ENCODE measurements at places on chromosomes 3 and 15.
A peak's percentile ranks its signal among the peaks of the same experiment; 100 is the strongest.

- DNase-seq: no peak
Measured at GRCh38 chr3:37303416-37303815, 129.0 kb upstream of the LRRFIP2 start.

- no peak for DNase-seq
Measured at GRCh38 chr15:92161039-92161670, 232.5 kb upstream of the ST8SIA2 start.

- no peak for DNase-seq
Measured at GRCh38 chr3:64093825-64094712, 70.8 kb upstream of the PSMD6 start.

DNA sequence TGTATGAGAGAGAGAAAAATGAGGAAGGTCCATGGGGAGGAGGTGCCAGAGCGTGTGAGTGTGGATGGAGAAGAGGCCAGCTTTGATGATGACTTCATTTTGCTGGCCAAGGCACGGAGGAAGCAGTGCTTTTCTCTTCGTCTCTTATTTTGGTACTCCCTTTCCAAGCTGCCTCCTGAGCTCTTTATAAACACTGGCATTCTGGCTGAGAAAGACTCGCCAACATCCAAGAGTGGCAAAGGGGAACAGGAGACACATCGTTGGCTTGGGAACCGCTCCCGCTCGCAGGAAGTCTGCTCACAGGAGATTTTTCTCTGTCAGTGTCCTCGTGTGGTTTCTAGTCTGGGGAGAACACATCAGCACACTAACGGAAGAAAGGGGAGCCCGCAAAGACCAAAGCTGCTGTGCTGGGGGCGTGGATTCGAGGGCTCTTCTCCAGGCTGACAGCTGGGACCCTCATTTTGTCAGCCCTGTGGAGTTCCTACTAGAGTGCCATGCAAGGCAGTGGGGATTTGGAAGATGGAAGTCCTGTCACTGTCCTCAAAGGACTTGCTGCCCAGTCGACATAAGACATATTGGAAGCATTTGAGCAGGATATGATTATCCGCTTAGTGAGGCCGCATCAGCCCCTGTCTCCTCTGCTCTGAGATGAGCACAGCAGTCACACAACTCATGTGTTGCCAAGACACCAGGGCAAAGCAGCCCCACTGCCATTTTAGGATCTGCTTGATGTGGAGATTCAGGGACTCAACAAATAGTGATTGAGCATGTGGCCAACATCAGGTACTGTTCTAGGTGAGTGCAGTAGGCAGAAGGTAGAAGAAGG lies 8.0 kb upstream of the SEMA4B start:
- DNase-seq: no peak

GRCh38 chr3:188929137-188929536 lies 242.6 kb upstream of the TPRG1 start:
- no peak for DNase-seq

DNA sequence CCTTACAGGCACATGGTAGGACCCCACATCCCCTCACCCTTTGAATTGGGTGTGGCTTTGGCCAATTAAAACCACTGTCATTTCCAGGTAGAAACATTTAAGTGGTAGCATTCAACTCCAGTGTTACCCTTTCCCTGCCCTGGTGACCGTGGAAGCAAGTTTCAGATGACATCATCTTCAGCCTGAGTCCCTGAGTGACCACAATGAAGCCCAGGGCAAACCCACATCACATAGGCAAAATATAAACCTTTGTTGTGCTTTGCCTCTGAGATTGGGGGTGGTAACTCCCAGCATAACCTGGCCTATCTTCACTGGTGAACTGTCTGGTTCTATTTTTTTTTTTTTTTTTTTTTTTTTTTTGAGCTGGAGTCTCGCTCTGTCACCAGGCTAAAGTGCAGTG lies 404.0 kb upstream of the WNT5A start:
- no peak for DNase-seq

- peak; percentile 55 for DNase-seq
Measured at GRCh38 chr3:193826159-193826795, 233.3 kb downstream of the OPA1 start.

DNA sequence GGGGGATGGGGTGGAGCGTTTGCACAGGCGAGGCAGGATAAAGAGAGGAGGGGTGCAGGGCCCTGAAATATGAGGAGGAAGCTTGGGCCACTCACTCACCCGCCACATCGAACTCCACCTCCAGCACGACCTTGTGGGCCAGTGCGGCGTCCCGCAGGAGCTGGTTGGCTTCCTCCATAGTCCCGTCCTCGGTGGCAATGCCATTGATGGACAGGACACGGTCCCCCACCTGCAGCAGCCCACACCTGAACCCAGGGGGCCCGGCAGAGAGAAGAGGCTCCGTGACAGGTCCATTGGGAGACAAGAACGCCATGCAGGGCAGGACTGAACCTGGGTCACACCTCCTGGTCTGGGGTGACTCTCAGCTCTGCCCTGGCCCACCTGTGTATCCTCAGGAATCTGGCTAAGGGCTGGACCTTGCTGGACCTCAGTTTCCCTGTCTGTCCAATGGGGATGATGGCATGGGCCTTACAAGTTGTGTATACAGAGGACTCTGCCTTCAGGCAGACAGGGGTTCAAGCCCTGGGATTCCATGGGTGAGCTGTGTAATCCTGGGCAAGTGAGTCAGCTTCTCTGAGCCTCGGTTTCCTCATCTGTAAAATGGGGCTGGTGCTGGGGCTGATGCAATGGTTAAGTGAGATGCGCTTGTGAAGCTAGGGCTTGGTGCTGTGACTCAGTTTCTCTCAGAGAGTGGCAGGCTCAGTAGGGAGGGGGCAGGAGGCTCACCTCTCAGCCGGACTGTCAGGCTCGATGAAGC lies 26.4 kb downstream of the GRIP2 start:
- no peak for DNase-seq

DNA sequence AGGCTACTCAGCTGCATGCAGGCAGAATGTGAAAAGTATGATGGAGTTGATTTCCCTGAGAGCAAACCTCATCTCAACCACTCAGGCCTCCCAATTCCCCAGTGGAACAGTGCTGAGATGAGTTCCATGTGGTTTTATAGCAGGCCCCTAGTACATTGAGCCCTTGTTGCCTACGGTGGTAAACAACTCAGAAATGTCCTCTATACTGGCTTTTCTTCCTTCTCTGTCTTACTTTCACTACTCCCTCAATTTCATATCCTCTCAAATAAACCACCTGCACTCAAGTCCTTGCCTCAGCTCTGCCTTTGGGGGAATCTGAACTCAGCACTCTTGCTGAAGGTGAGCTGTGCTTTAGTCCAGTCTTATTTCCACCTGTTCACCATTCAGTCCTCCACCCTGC lies 399.9 kb downstream of the PDCD6IP start:
- no peak for DNase-seq

DNA sequence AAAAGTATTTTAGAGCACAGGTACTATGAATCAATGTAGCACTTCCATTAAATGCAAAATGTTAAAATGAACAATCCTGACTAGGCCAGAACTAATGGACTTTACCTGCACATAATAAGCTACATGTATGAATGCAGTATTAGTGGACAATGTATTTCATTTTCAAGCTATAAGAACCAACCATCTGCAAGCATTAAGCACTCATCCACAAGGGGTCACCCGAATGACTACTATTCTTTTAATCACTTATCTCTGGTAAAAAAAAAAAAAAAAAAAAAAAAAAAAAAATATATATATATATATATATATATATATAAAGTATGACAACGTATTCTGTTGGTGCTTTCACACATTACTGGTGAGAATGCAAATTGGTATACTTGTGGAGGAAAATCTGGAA lies 7.2 kb downstream of the HERC1 start:
- DNase-seq: peak; percentile 36

DNA sequence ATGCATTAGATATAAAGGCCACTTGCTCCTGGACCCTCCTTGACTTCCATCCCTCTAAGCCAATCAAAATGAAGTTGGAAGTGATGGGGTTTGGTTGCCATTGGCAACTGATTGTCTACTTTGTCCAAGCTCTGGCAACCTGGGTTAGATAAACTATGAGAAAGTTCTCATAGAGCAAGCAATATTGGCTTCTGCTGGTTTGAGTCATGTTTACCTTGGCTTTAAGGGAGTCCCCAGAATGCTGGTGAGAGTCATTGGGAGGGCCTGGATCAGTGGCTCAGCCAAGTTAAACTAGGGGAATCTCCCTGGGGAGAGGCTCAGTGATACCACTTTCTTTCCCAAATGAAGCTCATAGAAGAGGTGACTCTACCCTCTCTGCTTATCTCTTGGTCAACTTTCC lies 176.3 kb upstream of the ROPN1 start:
- DNase-seq: peak; percentile 16

- DNase-seq: no peak
Measured at GRCh38 chr3:53675022-53675697, 171.1 kb downstream of the CHDH start.

- no peak for DNase-seq
Measured at GRCh38 chr3:15183011-15183410, 23.0 kb upstream of the CAPN7 start.

- DNase-seq: no peak
Measured at GRCh38 chr3:135694142-135694541, 271.4 kb upstream of the PPP2R3A start.

DNA sequence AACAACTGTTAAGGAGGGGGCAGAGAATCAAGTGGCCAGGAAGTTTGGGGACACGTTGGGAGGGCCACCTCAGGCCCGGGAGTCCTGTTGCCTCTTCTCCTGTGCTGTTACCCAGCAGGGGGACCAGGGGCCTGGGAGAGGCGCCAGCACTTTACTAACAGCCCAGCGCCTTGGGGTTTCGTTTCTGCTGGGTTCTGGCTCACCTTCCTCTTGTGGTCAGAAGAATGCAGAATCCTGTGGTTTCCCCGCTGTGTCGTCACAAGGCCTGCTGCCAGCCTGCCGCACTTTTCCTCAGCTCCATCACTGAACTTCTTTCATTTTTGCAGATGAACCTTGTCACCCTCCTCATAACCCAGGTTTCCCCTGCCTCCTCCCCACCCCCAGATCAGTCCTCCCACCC lies 67.7 kb downstream of the SLC30A4 start:
- peak; percentile 97 for DNase-seq

DNA sequence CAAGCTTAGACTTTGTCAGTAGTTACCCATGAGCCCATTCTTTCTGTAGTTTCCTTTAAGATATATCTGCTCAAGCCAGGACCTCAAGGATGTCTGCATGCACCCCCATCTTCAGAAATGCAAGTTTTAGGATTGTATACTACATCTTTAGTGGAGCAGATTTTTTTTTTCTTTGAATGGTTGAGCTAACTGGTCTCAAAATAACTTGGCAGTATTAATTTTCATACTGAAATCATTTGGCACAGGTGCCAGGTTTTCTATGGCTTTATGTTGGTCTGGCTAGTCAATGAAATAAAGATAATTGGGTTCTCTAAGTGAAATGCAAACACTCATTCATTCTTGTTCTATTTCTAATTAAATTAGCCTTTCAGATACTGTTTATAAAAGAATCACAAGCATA lies 108.9 kb downstream of the ATG7 start:
- DNase-seq: no peak

- DNase-seq: no peak
Measured at GRCh38 chr3:185423178-185423577, 60.2 kb downstream of the MAP3K13 start.

- DNase-seq: no peak
Measured at GRCh38 chr3:68757157-68757556, 175.2 kb downstream of the TAFA4 start.

DNA sequence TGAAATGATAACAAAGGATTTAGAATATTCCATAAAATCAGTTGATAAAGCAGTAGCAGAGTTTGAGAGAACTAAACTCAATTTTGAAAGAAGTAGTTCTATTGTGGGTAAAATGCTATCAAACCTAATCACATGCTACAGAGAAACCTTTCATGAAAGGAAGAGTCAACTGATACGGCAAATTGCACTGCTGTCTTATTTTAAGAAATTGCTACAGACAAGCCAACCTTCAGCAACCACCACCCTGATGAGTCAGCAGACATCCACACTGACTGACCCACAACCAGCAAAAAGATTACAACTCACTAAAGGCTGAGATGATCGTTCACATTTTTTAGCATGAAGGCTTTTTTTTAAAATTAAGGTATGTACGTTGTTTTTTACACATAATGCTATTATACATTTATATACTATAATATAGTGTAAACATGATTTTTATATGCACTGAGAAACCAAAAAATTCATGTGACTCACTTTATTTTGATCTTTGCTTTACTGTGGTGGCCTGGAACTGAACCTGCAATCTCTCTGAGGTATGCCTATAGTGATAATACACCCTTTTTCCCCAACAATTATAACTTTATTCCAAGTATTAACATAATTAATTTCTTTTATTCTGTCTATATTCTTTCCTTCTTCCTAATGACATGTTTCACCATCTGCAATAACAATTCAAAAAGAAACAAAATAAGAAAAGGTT lies 109.9 kb downstream of the TBC1D5 start:
- peak; percentile 75 for DNase-seq

- DNase-seq: no peak
Measured at GRCh38 chr15:73854265-73854664, 19.1 kb upstream of the TBC1D21 start.

- no peak for DNase-seq
Measured at GRCh38 chr3:15262021-15262420, 56.0 kb downstream of the CAPN7 start.

- peak; percentile 63 for DNase-seq
Measured at GRCh38 chr3:37492977-37493471, 318.6 kb upstream of the LRRFIP2 start.

DNA sequence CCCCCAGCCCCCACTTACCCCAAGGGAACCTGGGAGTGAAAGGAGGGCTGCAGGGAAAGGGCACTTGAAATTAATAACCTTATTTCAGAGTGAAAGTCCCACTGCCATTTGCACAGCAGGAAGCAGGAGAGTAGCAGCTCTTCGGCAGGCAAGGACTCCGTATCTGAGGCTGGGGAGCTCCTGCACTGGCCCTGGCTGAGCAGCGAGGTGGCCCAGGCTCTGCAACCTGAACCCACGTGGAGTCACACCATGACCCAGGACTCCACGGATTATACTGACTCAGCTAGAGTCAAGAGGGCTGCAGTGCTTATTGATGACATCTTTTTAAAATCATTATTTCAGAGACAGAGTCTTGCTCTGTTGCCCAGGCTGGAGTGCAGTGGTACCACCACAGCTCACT lies 214.5 kb downstream of the XXYLT1 start:
- no peak for DNase-seq

DNA sequence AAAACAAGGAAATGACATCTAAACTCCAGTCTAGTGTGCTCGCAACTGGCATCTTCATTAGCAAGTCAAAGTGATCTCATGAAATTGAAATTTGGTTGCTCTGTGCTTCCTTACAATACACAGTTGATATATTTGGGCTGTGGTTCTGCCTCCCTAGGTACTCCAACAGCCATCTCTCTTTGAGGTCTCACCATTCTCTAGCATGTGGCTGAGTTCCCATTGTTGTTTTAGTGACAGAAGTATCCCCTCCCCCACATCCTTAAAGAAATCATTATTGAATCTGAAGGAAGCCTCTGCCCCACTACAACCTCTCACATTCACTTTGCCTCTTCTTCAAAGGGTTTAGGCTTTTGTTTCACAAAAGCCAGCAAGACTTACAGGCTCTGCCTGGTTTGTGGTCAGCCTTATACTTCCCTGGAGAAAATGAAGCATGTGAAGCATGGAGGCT lies 516.5 kb downstream of the NLGN1 start:
- DNase-seq: peak; percentile 72
